Activated gamma-delta T cell treated with anti-CD3 and anti-CD28 coated beads, Interleukin-2, amount 50 U/mL, for 16 hours (primary cell): ENCODE measurements at places on chromosomes 13 and 19.

GRCh38 chr19:11736696-11737095, 2.0 kb downstream of the ZNF823 start:
- no peak for DNase-seq

DNA sequence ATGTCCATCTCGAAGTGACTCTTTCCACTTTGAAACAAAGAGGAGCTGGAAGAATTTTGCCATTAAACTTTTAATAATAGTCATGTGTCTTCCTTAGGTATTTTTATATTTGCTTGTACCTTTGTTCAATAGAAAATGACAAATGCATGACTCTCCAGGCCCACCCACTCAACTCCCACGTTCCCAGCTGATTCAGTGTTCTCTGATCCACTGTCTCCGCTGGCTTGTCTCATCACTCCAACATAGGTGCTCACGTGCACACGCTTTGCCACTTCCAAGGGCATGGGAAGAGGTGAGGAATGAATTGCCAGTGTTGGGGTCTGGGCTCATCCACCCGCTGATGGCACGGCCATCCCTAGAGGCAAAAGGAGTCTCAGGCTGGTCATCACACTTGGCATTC, 24.5 kb downstream of the RASL11A start:
- no peak for DNase-seq

DNA sequence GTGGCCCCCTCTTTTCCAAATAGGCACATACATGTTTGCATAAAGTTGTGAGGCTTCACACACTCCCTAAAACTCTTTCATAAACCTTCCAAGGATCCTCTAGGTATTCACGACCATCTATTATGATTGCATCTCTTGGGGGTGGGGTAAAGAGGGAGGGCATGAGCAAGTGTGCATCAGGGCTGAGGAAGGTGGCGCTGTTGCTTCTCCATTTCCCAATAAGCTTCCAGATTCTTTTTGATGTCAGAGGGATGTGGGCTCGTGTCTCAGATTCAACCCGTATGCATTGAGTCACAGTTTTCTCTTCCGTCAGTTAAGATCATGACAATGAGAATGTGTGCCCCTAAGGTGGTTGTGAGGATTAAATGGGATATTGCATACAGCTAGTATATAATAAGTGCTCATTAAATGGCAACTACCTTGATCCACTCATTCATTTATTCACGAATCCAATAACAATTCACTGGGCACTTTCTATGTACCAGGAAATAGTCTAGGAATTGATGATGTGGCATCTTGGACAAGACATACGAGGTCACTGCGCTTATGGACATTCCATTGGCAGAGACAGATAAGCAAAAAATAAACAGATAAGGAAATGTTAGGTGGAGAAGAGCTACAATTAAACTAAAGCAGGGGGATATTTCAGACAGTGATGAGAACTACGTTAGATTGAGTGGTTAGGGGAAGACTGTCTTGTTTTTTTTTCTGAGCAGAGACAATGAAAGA, 10.3 kb downstream of the CYP2B6 start:
- no peak for DNase-seq

GRCh38 chr13:27353166-27353583, 71.2 kb upstream of the GTF3A start:
- no peak for DNase-seq

- no peak for DNase-seq
Observed at GRCh38 chr19:47227352-47228167, 3.4 kb downstream of the BBC3 start.
